ENCODE measurements at places on chromosomes 12 and 14.

GRCh38 chr12:111074559-111074958 lies 154.2 kb upstream of the MYL2 start:
- DNase-seq: no peak

GRCh38 chr12:1773937-1774655 lies 46.3 kb upstream of the LRTM2 start:
- peak; percentile 59 for DNase-seq

DNA sequence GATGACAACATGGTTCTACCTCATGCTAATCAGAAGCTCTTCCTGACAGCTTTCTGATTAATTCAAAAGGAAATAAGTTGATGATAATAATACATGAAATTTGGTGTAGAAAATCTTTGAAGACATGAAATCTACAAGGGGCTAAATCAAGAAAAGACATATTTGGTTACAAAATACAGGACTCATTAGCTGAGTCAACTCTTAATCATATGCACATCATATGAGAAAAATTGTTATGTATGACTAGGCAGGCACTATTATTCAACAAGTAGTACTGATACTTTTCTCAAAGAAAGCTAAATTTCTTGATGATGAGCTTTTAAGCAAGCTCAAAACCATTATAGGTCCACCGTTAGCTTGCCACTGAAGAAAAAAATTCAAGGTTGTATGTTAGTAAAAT lies 7.1 kb downstream of the ABCC9 start:
- DNase-seq: no peak

DNA sequence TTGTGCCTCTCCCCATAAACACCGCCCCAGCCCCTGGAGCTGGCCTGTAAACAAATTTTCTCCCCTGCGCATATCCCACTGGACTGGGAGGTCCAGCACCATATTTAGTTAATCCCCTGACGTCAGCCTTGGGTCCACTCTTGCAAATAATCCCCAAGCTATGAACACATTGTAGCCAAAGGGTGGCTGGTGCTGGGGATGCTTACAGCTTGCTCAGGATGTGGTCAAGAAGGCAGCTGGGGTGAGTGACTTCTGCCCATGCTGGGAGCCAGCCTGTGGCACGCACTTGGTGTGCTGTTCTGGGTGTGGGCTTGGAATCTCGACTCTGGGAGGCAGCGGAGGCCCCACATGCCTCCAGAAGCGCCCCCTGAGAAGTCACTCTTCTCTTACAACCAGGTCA lies 32.1 kb downstream of the CMKLR1 start:
- DNase-seq: peak; percentile 54

DNA sequence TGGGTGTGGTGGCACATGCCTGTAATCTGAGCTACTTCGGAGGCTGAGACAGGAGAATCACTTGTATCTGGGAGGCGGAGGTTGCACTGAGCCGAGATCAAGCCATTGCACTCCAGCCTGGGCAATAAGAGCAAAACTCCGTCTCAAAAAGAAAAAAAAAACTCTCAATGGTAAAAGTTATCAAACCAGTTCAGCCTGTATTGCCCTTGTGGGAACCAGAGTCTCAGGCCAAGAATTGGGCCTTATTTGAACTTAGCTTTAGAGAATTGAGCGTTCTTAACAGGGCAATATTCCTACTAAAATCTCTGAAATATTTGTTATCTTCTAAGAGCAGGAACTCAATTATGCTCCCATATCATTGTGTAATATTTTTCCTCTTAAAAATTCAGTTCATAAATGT lies 7.7 kb upstream of the MDM2 start:
- DNase-seq: no peak

DNA sequence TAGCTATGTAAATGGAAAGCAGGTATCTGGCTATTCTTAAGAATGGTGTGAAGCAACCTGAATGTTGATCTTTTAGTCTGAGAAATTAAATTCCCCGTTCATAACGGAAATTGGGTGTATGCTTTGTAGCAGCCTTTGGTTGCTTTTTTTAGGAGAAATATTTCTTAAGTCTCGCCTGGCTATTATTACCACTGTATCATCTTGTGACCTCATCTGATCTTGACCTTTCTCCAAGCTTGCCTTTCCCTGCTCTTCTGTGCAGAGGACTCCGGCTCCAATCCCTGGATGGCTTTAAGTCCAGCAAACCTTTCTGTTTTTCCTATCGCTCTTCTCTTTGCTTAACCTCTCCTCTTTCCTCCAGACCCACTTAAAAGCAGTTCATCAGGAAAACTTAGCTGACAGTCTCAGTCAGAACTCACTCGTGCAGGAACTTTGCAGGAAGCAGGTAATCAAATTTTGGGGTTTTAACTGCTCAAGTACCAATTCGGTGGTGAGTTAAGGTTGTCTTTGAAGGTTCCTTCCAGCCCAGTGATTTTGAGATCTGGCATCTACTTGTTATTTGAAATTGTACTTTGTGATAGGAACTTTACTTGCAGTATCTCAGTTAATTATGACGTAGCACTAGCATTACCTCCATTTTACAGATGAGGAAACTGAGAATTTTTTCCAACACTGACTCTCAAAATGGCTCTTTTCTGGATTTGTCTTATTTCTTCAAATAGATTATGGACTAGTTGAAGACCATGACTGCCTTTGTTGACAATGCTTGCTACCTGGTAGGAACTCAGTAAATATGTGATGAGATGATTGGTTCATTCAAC lies 14.1 kb downstream of the PPFIBP1 start:
- peak; percentile 51 for DNase-seq

DNA sequence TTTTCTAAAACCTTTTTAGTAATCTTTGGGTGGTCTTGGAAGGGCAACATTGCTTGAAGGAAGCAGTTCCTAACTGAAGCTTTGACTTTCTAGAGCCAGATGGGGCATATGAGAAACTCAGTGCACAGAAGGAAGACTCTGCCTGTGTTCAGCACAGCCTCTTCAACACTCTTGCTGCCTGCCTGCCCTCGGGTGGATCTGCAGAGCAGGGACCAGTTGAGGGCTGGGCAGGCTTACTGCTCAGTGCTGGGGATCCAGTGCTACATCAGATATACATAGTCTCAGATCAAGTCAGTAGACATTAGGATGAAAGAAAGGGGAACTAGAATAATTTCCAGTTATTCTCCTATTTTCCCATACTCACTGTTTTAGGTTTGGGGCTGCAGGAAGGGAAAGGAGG lies 29.5 kb upstream of the TMX1 start:
- no peak for DNase-seq

DNA sequence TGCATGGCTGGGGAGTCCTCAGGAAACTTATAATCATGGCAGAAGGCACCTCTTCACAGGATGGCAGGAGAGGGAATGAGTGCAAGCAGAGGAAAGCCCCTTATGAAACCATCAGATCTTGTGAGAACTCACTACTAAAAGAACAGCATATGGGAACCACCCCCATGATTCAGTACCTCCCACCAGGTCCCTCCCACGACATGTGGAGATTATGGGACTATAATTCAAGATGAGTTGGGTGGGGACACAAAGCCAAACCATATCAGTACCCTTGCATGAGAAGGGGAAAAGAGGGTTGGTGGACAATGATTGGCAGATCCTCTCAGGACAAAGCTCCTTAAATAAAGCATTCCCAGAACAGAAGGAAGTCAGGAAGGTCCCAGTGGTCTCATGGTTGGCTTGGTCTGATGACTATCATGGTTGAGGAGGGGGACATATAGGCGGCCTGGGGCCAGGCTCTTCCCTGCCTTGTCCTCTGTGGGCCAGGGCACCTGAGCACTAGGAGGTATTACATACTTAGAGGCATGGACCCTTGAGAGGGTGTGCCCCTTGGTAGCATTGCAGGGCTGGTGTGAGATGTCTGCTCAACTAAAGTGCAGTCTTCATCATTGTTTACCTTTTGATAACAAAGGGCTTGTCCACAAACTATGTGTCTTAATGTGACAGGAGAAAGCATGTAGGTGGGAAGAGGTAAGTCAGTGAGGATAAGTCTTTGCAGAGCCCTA lies 22.2 kb downstream of the HSD17B6 start:
- no peak for DNase-seq

- DNase-seq: peak; percentile 58
These were observed 60.8 kb upstream of the REP15 start for GRCh38 chr12:27635349-27635972.

- no peak for DNase-seq
These were observed 29.7 kb downstream of the NOS1 start for GRCh38 chr12:117331691-117332090.

- DNase-seq: no peak
These were observed 49.8 kb downstream of the NOC4L start for GRCh38 chr12:132194056-132194455.

DNA sequence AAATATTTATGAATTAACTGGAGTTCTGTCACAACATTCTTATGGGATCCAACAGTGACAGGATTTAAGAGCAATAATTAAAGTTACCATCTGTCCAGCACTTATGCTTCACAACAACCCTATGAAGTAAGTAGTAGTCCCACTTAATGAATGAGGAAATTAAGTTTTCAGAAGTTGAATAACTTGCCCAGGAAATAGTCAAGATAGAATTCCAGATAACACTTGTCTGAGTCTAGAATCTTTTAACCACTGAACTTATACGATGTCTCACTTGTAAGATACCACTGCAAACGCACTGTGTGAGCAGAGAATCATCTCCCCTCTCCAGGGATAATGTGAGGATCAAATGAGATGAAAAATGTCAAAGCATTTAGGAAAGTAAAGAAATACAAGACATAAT lies 3.3 kb upstream of the TTC9 start:
- no peak for DNase-seq

GRCh38 chr12:66599816-66600215 lies 79.1 kb downstream of the GRIP1 start:
- DNase-seq: no peak

DNA sequence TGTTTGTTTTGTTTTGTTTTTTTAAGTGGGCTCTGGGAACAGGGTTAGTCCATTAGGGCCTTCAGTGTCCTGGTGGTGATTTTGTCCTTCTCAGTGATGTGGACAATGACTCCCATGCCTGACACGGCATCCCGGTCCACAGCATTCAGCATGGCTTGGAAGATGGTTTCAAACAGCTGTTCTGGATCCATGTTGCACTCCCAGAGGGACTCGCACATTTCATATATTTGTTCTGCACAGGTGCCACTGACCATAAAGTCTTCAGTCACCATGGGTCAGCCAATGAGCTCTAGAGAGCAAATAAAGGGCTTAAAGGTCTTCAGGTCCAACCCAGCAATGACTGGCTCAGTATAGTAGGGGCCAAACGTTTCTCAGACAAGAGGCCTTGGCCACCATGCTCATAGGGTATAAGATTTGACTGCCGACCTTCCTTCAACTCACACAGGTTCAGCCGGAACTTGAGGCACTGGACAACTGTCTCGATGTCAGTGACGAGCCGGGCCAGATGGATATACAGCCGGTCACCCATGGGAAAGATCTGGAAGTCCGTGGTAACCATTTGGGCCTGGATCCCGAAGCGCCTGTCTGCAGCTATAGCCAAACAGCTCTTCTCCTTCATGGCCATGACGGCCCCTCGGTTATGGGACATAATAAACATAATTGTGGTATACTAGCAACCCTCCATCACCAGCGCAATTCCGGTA lies 18.0 kb downstream of the OR10P1 start:
- no peak for DNase-seq

DNA sequence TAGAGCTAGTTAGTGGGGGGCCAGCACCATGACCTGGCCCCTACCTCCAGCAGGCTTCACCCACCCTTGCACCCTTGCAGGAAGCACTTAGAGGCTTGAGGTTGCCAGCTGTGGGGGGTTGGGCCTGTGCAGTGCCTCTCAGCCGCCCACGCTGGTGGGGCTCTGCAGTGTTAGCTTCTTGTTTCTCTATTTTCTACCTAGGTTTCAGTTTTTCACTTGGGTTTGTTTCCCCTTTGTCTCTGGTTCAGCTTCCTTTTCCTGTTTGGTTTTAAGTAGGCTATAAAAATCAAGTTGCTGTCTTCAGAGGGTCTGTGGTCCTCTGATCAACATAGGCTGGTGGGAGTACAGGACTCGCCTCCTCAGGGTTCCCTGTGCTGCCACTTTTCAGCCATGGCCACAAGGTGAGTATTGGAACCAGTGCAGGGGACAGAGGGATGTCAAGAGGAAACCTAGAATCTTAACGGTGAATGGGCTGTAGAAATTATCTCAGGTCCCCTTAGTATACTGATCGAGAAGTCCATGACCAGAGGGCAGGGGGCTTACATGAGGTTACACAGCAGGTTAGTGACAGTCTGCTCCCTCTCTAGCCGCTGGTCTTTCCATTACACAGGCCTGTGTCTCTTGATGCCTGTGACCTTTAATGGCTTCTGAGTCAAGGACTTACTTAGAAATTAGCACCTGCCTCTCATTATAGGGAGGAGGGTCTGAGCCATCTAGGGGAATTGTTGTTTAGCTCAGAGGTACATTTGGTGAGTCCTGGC lies at the start of gene EVL:
TSS of gene EVL (plus strand) at position 312 of the 761 bp plus-strand sequence. CDS start at position 391, 79 bp downstream.
- DNase-seq: no peak

DNA sequence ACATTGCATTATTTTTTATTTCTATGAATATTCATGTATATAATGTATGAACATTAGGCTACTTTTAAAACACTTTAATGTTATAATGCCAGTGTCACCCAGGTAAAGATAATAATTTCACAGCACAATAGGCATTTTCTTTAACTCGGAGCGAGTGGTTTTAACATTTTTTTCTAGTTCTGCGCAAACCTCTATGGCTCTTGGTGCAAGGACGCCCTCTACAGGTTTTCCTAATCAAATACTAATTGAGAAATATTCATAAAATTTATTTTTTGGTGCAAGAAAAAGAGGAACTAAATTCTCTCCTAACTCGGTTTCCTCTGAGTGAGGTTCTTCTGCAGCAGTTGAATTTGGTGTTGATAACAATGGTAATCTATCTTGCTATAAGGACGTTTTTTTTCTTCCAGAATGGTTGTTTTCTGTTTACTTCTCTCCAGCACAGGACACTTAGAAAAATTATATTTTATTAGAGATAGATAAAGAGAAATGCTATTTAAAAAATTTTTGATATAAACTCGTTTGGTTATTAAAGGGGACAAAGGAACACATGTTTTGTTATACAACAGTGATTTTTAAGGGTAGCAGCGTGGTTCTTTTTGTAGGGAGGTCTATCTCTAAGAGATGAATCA lies 2.4 kb upstream of the WIF1 start:
- DNase-seq: peak; percentile 35

GRCh38 chr14:24141097-24141880 lies at the start of gene EMC9:
EMC9 (minus strand) TSS chr14:24141591; CDS start chr14:24141304, 287 bp downstream.
- DNase-seq: peak; percentile 96

DNA sequence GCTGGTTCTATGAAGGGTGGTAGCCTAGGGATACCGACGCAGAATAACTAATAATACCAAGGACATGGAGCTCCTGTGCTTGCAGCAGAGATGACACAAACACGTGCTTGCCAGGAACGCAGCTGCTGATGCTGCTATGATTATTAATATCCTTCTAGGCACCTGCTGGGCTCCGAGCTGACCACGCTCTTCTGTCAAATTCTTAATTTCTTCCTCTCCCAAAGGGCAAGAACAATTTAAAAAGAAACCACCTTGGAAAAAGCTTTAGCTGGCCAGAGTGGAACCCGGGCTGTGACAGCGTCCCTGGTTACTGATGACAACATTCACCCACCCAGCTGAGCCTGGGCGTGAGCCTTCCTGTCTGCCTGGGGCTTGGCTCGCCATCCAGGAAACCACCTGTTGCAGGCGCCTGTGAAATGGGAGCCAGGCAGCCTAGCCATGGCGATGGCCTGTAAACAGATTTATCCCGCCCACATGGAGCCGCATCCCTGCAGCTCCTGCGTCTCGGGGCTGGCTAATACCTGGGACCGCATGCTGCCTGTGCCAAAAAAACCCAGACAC lies 28.8 kb downstream of the CLMN start:
- no peak for DNase-seq
